ENCODE measurements at places on chromosomes 1 and 21.

DNA sequence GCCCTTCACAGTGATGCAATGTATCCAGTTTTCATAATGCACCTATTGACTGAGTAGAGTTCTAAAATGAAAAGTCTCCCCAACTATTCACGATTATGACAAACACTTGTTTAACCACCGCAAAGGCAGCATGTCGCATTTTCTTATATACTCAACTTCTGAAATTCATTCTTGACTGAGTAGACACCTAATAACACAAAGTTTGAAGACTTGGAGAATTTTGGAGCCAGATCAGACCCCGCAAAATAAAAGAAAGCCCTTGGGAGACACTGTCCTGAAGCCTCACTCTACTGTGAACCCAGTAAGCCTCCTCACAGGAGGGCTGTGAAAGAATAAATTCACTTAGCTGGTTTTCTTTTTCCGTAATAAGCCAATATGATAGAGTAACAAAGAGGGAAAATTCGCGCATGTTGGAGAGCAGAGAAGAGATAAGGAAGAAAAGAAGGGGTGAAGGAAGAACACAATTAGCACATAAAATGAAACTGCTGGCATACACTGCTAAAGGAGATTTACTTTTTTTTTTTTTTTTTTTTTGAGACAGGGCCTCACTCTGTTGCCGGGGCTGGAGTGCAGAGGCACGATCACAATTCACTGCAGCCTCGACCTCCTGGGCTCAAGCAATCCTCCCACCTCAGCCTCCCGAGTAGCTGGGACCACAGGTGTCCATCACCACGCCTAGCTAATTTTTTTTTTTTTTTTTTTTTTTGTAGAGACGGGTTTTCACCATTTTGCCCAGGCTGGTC lies 492 bp upstream of the COLGALT2 start:
- no peak for DNase-seq

DNA sequence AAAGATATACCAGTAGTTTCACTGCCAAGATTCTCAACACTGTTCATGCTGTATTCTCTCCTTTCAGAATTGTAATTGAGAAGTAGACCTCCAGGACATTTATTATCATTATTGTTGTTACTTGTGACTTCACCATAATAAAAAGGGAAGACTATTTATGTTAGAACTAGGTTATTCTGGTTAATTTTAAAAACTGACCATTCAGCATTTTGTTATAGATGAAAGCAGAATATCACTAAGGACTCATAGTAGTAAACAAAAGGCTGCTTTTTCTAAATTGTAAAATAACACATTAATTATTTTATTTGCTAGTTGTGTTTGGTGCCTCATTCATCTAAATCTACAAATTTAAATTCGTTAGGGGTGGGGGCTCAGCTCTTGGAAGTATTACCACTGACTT lies 210.4 kb downstream of the PATJ start:
- DNase-seq = no peak

DNA sequence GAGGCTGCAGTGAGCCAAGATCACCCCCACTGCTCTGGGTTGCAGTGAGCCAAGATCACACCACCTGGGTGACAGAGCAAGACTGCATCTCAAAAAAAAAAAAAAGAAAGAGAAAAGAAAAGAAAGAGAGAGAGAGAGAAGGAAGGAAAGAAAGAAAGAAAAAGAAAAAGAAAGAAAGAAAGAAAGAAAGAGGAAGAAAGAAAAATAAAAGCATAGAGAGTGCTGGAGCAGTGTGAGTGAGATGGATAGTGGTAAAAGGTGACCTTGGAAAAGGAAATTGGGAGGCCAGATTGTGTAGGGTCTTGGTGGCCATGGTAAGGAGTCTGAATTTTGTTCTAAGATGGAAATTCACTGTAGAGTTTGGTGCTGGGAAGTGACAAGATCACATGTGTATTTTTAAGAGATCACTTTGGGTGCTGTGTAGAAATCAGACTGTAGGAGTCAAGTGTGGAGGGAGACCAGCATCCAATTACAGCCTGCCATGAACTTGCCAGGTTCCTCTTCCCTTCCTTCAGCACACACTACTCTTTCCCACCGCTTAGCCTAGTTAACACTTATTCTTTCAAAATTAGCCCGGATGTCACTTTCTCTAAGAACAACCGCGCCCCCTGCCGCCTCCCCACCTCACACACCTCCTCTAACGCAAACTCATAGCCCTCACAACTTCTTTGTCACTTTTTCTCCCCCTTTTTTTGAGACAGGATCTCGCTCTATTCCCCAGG lies 17.9 kb downstream of the MTX1 start:
- peak; percentile 81 for DNase-seq

DNA sequence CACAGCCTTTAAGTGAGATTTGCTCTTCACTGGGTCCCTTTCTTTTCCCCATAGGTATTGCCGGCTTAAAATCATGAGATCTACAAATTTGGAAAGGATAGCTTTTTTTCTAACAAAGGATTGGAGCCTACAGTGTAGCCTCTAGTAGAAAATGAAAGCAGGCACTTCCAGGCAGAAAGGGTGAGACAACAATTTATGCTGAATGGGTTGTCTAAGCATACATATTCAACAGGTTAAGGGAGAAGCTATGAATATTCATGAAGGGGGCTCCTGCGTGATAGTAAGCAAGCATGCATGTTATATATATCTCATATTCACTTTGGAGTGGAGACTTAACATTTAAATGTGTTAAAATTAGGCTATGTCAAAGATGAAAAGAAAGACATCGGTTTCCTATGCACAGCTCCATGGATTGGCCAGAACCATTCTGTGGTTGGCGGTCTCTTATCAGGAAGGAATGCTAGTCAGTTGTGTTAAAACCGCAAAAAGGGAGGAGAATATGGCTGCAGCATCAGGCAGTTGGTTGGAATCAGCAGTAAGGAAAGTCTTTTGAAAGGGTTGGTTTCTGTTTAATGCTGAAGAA lies 66.0 kb downstream of the VCAM1 start:
- DNase-seq = no peak

DNA sequence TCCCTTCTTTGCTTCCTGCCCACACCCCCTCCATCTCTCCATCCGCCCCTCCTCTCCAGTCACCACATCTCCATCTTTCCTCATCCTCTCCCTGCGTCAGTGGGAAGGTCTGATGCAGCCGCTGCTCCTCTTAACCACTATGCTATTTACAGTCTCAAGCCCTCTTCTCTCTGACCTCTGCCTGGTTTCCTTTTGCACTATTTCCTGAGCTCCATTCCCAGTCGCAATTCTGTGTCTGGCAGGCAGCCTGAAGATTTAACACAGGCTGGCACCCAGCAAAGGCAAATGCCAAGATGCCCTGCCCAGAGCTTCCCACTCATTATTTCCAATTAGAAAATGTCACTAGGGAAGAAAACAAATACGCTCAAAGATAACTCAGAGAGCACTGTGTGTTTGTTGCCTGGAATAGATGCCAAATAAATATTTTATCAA lies 89.6 kb upstream of the LPGAT1 start:
- no peak for DNase-seq

GRCh38 chr1:155645034-155645598 lies 35.1 kb downstream of the MSTO1 start:
- no peak for DNase-seq

- DNase-seq = no peak
Measured at GRCh38 chr21:22585558-22585957, 1587.3 kb downstream of the NCAM2 start.

GRCh38 chr1:244451539-244451950 lies at the start of gene ADSS2:
Gene ADSS2, minus strand, starts transcription at chr1:244451909. Its CDS starts 92 bp downstream, at chr1:244451817.
- no peak for DNase-seq

DNA sequence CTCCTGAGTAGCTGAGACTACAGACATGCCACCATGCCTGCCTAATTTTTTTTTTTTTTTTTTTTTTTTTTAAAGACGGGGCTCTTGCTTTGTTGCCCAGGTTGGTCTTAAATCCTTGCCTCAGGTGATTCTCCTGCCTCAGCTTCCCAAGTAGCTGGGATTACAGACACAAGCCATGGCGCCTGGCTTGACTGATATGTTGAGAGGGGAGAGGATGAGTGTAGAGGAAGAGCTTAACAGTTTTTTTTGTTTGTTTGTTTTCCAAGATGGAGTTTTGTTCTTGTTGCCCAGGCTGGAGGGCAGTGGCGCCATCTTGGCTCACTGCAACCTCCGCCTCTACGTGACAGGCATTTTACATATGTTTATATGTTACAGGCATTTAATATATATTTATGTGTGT lies 2.5 kb downstream of the SRP9 start:
- DNase-seq = no peak

DNA sequence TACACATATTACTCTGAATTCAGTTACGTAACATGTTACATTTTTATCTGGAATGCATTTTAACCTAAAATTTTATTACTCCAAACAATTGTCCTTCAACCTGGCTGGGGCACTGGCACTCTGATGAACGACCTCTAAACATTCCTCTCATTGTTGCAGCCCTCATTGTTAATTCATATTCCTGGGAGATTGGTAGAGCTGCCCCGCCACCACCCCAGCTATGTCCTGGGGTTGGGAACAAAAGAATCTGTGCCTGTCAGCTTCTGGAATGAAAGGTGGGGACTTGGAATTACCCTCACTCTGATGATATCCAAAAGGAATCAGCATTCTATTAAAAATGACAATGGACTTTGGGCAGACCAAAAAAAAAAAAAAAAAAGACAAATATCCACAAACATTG lies 38.0 kb upstream of the DESI2 start:
- DNase-seq = no peak

DNA sequence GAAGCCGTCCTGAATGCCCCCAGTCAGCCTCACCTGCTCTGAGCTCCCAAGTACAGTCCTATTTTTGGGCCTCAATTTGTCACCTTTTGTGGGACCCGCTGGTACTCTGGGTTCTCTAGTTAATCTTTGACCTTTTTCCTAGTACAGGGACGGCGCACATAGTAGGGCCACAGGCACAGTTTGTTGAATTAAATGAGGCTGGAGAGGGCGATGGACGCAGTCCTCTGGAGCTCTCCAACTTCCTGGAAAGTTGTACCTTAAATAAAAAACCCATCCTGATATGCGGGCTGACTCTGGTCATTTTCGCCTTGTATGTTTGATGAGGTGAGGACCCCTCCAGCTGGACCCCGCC lies 4.8 kb downstream of the FAM110D start:
- DNase-seq = no peak

DNA sequence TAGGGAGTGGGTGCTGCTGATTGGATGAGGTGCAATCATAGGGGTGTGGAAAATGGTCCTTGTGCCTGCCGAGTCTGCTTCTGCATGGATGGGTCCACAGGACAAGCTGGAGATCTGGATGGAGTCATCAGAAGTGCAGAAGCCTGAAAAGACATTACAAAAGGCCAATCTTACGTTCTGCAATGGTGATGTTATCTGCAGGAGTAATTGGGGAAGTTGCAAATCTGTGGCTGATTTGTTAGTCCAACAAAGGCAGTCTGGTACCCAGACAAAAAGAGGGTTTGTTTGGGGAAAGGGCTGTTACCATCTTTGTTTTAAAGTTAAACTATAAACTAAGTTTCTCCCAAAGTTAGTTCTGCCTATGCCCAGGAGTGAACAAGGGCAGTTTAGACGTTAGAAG lies 166.5 kb downstream of the PGBD5 start:
- peak; percentile 25 for DNase-seq

DNA sequence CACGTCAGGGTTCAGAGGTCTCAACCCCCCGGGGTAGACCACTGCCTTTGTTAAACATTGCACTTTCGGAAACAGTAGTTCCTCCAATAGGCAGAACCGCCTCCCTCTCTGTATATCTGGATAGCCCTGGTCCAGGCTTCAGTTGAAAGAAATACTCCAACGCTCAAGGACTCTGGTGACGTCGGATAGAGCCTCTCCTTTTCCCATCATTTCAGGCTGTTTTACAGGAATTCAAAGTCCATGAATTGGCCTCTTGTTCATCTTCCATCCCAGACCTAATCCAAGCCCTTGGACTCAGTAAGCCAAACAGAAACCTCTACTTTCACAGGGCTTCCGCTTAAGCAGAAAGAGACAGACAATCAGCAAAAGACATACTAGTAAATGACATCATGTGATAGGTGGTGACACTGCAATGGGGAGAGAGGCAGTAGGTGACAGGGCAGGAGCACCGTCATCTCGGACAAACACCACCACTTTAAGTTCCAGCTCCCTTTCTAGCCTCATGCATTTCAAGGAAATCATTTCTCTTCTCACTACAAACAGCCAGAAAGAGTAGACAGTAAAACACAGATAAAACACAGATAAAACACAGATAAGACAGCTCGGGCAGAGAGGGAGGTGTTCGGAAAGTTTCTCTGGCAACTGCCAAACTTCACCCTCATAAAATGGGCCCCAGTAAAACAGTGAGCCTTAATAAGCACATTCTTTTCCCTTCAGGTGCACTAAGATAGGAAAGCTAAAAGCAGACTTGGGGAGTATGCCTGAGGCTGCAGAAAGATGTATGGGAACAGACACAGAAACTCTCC lies 2.3 kb upstream of the PLA2G2A start:
- no peak for DNase-seq

DNA sequence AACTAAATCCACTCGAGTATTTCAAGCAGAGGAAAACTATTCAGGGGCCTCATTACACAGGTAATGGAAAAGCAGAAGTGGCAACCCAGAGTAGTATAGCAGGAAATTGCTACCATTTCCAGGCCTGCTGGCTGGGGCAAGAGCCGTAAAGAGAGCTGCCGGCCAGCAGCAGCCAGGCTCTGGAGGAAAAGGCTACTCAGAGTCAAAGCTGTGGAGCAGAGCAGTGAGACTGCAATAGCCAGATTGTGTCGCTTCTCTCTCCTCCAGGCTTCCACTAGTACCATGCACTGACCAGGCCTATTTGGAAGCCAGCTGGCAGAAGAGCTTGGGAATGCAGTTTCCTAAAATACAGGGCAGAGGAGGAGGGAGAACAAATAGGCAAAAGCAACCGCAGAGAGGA lies 155.5 kb downstream of the OMA1 start:
- DNase-seq = no peak

DNA sequence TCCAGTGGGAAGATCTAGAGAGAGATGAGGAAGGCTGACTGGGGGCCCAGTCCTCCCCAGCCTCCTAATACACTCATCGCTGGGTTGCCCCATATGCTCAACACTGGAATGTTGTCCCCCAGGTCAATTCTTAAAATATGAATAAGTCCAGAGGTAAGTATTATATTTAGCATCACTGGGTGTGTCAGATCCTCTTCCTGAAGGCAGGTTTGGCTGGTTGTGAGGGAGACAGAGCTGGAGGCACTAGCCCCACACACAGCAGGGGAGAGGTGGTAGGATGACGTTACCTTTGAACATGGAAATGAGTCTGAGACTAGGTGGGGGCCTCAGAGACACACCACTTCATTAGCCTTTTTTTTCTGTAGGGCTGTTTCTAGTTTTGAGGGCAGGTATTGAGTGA lies 42.6 kb downstream of the SLC44A3 start:
- no peak for DNase-seq

- DNase-seq = no peak
Measured at GRCh38 chr1:238982736-238983135, 403.6 kb upstream of the CHRM3 start.

Data from activated CD8-positive, alpha-beta memory T cell treated with anti-CD3 and anti-CD28 coated beads, Interleukin-2, amount 50 U/mL, for 48 hours (primary cell).